Caki2 (cell line): ENCODE measurements at places on chromosomes 5 and 9. TPM values are rescaled to one million over a fixed set of nuclear protein-coding genes. Genes with fewer than 3 reads are reported as not detected.

Gene RASEF
- total RNA-seq: 3.8 and 7.0 TPM in 2 replicates

Gene ITGA1
- 9.6 and 42.3 TPM in 2 replicates for total RNA-seq

Gene KIF20A
- 33.1 and 43.9 TPM in 2 replicates for total RNA-seq

Gene FOXD4L4
- not detected in 2 replicates for total RNA-seq

Gene IFNK
- total RNA-seq: not detected in 2 replicates
